Mesothelial cell of epicardium (in vitro differentiated cells): ENCODE measurements at places on chromosomes 3 and 15. TPM values are rescaled to one million over a fixed set of nuclear protein-coding genes. Genes with fewer than 3 reads are reported as not detected.

GRCh38 chr3:158711886-158712285 lies 20.4 kb downstream of the RARRES1 start:
- peaks cover 52% of the 10 kb centered on the region for H3K36me3 ChIP-seq
- H3K27ac ChIP-seq = peak overlapping the region; percentile 47
- H3K4me1 ChIP-seq = peaks cover 6% of the 10 kb centered on the region
- H3K4me3 ChIP-seq = no peak overlapping the region
- H3K27me3 ChIP-seq = no peaks in the 10 kb centered on the region
- no peak for DNase-seq

DNA sequence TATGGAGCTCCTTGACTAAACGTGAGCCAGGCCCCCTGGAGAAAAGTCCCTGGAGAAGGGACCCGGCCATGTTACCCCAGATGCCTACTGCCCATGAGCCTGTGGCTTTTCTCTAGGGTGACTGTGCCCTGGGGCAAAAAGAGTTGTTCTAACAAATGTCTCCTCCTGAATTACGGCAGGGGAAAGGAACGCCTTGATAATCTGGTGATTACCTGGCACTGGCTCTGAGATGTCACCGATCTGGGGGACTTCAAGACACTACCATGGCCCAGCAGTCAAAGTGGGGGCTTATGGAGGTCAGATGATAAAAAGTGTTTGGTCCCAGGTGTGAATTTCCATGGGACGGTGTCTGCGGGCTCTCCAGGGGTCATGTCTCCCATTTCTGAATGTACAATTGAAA lies 140.7 kb downstream of the KLF13 start:
- no peak overlapping the region for H3K27ac ChIP-seq
- DNase-seq = peak; percentile 27
- peaks cover 30% of the 10 kb centered on the region for H3K27me3 ChIP-seq
- no peak overlapping the region for H3K4me3 ChIP-seq
- no peaks in the 10 kb centered on the region for H3K36me3 ChIP-seq

- H3K36me3 ChIP-seq = peaks cover 12% of the 10 kb centered on the region
- H3K4me1 ChIP-seq = peaks cover 15% of the 10 kb centered on the region
- no peak overlapping the region for H3K27ac ChIP-seq
These were observed 34.1 kb downstream of the AKAP13 start for GRCh38 chr15:85414495-85414894.

- no peak for DNase-seq
- no peaks in the 10 kb centered on the region for H3K27me3 ChIP-seq
- H3K36me3 ChIP-seq = peaks cover 14% of the 10 kb centered on the region
These were observed 285.1 kb upstream of the MANF start for GRCh38 chr3:51099794-51100535.

DNA sequence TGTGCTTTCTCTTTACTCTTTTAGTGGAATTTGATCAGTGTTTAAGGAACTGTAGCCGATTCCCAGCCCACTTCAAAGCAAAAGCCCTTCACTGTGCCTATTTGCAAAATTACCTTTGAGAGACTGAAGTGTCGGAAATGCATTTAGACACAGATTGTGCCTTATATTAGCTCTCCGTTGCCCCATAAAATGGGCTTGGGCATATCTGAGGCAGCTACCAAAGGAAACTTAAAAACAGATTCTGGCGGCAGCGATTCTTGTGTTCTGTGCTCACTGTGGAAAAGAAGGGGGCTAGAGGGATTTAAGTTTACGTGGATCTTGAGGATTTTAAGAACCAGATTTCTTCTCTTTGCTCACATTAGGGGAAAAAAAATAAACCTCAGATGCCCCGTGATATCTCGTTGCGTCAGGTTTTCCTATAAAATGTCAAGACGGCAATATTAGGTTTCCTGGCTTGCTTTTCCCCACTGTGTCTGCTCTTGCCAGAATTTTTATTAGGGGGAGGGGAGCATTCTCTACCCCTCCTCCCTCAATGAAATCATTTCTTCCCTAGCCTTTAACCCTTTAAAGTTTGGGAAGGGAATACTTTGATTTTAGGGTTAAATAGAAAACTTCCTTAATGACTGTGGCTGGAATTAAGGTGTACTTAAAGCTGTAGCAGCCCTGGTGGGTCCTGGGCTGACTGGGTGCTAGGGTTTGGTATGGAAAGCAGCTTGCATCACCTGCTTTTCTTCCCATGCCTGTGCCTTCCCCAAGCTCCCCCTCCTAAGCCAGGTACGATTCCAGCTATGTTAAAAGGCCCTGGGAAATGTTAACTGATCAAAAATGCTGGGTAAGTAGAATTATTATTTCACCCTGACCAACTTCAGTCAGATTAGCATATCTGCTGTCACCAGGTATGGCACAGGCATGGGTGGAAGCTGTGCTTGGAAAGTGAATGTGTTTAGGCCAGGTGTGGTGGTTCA lies 73.8 kb downstream of the SMAD3 start:
- no peaks in the 10 kb centered on the region for H3K27me3 ChIP-seq
- H3K4me1 ChIP-seq = peaks cover 89% of the 10 kb centered on the region
- peak overlapping the region; percentile 91 for H3K27ac ChIP-seq
- no peaks in the 10 kb centered on the region for H3K36me3 ChIP-seq
- DNase-seq = no peak
- peak overlapping the region; percentile 16 for H3K4me3 ChIP-seq

Gene DUOXA2
- total RNA-seq = not detected in 3 replicates

Gene ECE2
- total RNA-seq = not detected in 3 replicates
